GM12865 (cell line): ENCODE measurements at places on chromosomes 4 and X.
A peak's percentile ranks its signal among the peaks of the same experiment; 100 is the strongest.

GRCh38 chrX:104205548-104205947 lies 39.3 kb downstream of the FAM199X start:
- no peak for DNase-seq

GRCh38 chrX:118126286-118126685 lies 9.7 kb upstream of the KLHL13 start:
- DNase-seq: no peak

DNA sequence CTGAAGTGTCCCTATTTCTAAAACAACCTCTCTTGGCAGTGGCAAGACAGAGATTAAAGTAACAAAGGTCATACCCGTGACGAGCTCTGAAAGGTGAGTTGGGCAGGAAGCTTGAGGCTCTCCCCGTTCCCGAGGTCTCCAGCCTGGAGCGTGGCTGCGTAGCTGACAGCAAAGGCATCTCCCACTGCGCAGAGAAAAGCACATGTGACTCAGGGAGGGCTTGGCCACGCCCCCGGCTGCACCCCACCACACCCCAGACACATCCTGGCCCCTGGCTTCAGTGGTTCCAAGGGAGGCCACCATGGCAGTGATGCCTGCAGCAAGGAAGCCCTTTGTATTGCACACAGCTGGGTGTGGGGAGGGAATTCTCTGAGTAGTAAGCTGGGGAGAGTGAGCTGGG lies 23.1 kb downstream of the EVC2 start:
- DNase-seq: no peak

GRCh38 chr4:133550436-133550835 lies 401.3 kb downstream of the PCDH10 start:
- no peak for DNase-seq

- no peak for DNase-seq
These were observed 1.0 kb downstream of the UBL4A start for GRCh38 chrX:154485150-154486051.

DNA sequence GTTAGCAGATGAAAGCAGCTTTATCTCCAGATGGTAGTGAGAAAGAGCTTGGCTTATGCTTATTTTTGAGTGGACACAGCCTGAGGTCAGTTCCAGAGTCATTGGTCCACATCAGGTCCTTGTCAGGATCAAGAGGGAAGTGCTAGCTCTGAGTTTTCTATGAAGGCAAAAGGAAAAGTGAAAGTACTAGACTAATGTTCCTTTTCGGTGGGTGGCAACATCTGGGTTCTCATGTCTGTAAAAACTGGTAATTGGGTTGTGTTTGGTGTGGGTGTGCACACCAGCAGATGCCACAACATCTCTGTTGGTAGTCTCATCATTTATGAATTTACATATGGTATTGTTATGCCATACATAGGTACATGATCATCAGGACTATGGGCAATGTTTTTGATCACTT lies 210.5 kb downstream of the PWWP3B start:
- peak; percentile 8 for DNase-seq

DNA sequence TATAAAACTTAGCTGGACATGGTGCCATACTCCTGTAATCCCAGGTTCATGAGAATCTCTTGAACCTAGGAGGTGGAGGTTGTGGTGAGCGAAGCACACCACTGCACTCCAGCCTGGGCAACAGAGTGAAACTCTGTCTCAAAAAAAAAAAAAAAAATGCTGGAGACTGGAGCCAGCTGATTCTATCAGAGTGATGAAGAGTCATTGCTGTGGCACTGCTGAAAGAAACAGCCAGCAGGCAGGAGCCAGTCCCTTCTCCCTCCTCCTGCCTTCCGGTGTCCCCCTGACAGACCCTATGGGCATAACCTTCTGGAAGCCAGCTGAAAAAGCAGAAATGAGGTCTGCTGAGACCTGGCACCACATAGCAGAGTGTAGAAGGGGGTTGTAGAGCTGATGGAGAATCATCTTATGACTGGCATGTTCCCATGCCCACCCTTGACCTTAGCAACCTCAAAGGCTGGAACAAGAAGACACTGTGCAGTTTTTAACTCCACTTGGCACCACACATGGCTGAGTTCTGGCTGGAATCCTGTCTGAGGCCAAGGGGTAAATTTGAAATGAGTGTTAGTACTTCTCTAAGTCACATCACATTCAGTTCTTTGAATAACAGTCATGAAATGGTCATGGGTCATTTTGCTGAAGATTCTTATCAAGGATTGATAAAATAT lies 2.6 kb upstream of the SPINK2 start:
- DNase-seq: no peak

GRCh38 chrX:142251680-142252079 lies 46.6 kb upstream of the MAGEC2 start:
- DNase-seq: no peak

GRCh38 chr4:90544532-90545045 lies 417.4 kb downstream of the CCSER1 start:
- no peak for DNase-seq

DNA sequence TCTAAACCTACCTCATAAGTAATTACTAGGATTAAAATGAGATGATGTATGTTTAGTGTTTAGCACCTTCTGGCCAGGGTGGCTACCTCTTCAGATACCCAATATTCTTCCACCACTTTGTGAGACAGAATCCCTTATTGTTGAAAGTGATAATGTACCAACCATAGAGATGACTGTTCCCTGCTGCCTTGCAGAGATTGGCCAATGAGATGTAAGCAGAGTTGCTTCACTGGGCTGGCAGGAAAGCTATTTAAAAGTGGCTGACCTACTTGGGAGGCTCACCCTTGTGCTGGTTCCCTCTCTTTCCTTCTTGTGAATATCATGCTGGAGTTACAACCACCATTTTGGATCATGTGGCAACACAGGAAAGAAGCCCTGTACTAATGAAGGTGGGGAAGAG lies 58.9 kb downstream of the TMEM154 start:
- DNase-seq: no peak

DNA sequence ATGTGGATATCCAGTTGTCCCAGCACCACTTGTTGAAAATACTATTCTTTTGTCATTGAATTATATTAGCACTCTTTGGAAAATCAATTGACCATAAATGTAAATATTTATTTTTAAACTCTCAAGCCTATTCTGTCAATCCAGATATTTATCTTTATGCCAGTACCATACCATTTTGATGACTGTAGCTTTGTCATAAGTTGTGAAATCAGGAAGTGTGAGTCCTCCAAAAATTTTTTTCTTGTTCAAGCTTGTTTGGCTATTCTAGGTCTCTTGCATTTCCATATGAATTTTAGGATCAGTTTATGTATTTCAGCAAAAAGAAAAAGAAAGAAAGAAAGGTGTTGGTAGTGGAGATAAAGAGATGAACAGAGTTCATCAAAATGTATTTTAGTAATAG lies 8.2 kb upstream of the SMPX start:
- DNase-seq: no peak

DNA sequence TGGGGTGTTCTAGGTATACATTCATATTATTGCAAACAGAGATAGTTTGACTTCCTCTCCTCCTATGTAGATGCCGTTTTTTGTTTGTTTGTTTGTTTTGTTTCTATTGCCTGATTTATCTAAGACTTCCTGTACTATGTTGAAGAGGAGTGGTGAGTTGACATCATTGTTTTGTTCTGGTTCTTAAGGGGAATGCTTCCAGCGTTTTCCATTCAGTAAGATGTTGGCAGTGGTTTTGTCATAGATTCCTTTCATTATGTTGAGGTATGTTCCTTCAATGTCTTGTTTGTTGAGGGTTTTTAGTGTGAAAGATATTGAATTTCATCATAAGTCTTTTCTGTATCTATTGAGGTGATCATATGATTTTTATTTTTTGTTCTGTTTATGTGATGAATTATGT lies 401.6 kb upstream of the EPHA5 start:
- no peak for DNase-seq

- DNase-seq: no peak
These were observed 9.7 kb downstream of the PRKG2 start for GRCh38 chr4:81205302-81205701.

- DNase-seq: no peak
These were observed 106.5 kb upstream of the FAM9A start for GRCh38 chrX:8907688-8908087.

DNA sequence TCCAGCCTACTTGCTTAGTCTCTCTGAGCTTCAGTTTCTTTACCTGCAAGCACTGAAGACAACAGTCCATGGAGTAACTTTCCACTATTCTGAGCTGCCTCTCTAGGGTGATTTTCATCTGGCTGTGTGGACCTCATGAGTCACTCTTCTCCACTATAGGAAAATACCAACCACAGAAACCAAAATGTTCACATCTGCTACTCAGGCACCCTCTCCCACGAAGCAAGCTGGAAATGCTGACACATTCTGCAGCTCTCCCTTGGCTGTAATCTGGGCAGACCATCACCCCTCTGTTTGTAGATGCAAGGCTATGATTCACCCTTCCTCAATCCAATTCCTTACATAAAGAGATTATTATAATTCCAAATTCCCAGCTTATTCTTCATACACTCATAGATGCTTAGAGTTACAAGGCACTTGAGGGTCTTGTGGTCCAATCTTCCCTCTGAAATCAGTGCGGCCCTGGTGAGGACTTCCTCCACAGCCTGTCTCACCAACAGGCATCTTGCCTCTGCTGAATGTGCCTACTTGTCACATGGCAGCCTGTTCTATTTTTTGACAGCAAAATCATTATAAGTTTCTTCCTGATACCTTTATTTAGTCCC lies 97.0 kb upstream of the LNX1 start:
- DNase-seq: peak; percentile 69

- no peak for DNase-seq
These were observed 77.2 kb downstream of the ATP10D start for GRCh38 chr4:47562297-47562696.

DNA sequence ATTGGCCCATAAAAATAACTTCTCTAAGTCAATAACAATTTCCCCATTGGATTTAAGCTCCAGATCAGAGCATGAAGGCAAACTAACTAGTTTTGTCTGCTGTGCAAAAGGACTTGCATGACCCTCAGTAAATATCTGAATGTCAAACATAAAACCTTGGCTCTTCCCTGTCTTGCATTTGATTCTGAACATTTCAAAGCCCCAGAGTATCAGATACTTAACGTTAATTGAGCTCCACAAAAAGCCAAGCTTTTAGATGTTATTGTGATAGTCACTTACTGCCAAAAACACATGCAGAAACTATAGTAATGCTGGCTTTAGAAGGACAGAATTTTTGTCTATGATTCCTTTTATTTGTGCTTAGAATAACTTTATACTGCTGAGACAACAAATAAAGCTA lies 664.2 kb downstream of the ADGRL3 start:
- DNase-seq: no peak

DNA sequence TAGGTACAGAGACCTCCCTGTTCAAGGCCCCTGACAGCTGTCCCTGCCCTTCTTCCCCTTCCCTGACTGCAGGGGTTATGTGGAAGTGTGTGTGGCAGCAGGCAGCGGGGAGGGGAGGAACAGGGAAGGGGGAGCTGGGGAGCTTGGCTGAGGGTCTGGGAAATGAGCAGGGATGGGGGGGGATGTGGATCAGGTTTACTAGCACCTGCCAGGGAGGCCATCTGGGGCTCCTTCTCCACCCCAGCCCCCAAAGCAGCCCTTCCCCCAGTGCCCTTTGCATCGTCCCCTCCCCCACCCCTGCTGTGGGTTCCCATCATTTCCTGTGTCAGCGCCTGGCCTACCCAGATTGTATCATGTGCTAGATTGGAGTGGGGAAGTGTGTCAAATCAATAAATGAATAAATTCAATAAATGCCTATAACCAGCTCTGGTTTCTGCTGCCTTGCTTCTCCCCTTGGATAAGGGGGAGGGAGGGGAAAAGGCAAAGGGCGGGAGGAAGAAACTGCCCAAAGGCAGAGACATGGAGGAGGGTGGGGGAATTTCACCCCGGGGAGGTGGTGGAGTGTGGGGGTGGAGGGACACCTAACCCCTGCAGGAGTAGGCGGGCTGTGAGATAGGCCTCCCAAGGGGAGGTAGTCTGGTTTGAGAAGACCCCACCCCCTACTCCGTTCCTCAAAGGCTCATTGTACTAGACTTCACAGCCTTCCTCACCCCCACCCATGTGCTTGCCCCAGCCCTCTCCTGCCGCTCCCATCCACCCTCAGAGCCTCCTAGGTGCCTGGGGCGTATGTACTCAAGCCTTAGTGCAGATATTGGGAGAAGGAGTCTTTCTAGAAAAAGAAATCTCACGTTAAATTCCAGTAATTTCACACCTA lies 3.2 kb downstream of the CXorf65 start:
- peak; percentile 46 for DNase-seq

GRCh38 chr4:85658766-85659439 lies 184.0 kb downstream of the ARHGAP24 start:
- no peak for DNase-seq

DNA sequence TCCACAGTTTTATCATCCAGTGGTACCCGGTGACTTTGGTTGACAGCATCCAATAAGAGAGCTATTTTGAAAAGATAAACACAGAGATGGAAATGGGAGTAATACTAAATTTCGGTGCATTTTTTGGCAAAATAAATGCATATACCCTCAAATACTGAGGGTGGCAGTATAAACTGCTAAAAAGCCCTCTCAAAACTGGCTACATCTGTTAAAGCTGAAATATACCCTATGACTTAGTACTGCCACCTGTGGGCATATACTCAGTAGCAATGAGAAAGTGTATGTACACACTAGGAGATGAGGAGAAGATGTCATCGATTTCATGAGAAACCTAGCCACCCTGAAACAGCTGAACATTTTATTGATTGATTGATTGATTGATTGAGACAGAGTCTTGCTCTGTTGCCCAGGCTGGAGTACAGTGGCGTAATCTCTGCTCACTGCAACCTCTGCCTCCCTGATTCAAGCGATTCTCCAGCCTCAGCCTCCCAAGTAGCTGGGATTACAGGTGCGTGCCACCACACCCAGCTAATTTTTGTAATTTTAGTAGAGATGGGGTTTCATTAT lies 12.2 kb upstream of the TMEM128 start:
- DNase-seq: peak; percentile 63

DNA sequence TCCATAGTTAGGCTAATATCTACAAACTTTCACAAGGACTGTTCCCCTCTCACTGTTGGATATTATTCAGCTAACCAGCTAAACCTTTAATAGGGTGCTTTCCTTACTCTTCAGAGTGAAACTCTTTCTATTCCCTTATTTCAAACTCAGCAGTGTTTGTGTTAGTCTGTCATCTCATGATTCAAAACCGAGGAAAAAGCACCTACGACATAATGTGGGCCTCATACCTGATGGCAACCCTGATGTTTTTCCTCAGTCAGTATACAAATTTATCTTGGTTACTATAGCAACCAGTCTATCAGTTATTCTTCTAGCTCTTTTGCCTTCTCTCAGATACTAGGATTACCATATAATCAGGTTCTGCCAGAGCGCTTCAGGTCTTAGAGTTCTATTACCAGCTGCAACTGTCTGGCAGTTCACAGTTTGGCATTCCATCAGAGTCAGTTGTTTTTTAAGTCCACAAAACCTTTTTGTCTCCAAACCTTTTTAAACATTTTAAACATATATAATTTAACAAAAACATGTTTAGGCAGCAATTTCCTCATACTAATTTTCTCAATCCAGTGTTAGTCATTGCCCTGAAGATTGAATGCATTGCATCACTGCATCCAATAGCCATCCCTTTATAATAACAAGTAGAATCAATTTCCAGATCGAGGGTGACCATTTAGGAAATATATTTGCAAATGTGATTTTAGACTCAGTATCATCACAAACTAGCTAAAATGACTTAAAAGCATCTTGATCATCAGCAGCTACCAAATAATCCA lies 7.4 kb downstream of the WDR44 start:
- DNase-seq: peak; percentile 46

DNA sequence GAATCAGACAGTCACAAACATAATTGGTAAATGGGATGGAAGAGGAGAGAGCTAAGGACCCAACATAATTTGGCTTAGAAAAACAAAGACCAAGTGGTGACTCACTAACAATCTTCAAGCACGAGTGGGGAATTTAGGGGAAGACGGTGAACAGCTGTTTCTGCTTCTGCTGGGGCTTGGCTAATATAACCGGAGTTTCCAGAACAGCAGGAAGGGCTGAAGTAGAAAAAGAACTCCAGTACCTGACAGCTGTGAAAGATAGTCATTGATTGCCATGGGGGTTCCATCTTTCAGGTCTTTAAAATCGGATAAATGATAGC lies 290.9 kb upstream of the LDB2 start:
- DNase-seq: no peak
